ENCODE measurements at places on chromosomes 4 and X.

DNA sequence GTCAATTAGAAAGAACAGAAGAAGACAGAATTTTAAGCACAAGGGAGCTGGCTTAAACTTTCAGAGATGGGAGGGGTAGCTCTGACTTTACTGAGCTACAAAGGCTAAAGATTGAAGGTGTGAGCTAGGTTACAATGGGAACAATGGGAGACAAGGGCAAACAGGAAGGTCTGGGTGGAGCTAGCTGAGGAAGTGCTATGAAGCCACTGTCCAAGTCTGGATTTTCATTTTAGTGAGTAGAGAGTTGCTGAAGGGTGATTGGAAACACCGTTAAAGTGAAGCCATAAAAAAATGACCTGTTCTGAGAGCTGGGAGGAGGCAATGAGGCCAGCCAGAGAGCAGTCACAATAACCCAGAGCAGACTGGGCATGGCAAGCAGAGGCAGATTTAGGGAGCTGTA, 104.3 kb upstream of the CITED1 start:
- DNase-seq = no peak

- no peak for DNase-seq
Observed at GRCh38 chr4:35463251-35463952, 780.9 kb downstream of the ARAP2 start.

- no peak for DNase-seq
Observed at GRCh38 chrX:134158821-134159512, 78.0 kb upstream of the CCDC160 start.

- no peak for DNase-seq
Observed at GRCh38 chr4:156186111-156186510, 232.4 kb upstream of the CTSO start.

GRCh38 chrX:29587107-29587506, 628.3 kb upstream of the MAGEB2 start:
- DNase-seq = no peak

Data from posterior cingulate gyrus (tissue), 11 donors.